Muscle of back (tissue), 13 donors: ENCODE measurements at places on chromosomes 16 and 17.
A peak's percentile ranks its signal among the peaks of the same experiment; 100 is the strongest.

- DNase-seq = no peak
These were observed 22.9 kb upstream of the TMEM220 start for GRCh38 chr17:10752696-10753095.

DNA sequence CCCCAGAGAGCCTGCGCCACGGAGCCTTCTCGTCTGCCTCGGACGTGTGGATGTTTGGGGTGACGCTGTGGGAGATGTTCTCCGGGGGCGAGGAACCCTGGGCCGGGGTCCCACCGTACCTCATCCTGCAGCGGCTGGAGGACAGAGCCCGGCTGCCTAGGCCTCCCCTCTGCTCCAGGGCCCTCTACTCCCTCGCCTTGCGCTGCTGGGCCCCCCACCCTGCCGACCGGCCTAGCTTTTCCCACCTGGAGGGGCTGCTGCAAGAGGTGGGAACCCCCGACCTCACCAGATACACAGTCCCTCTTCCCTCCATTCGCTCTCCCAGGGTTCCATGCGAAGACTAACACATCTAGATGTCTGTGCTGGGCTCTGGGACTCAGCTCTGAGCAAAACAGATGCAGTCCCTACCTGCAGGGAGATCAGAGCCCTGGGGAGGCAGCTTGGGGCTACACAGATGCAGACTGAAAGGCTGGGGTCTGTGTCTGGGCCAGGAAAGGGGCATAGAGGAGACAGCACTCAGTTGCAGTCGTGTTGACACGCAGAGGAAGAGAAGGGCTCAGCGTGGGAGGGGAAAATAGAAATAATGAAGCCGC is 3.7 kb downstream of the TNK1 start:
- DNase-seq = no peak

- DNase-seq = peak; percentile 23
These were observed 139.4 kb downstream of the CCDC182 start for GRCh38 chr17:57605675-57606105.

DNA sequence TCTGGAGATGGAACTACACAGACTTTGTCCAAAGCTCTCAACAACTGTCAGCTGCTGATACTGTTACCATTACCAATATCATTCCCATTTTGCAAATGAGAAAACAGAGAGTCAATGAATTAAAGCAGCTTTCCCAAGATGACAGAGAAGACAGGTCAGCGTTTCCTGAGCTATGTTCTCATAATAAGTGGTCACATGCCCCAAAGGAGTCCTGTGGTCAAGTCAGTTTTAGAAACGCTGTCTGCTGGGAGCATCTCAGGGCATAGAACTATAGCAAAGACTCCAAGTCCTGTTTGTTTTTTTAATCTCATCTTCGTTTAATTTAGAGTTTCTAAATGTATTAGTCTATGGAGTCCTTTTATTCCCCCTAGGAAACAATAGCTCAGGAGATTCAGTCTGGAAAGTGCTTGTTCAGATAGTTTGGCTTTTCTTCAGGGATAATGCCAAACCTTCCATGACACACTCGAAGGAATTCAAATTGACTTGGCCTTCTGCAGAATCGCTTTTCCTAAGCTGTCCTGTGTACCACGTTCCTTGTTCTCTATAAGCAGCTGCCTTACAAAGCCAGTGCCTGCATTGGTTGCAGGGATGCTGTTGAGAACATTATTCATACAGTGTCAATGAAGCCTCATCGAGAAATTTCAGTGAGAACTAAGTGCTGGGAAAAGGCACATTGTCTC is 12.1 kb downstream of the CCDC42 start:
- peak; percentile 49 for DNase-seq

DNA sequence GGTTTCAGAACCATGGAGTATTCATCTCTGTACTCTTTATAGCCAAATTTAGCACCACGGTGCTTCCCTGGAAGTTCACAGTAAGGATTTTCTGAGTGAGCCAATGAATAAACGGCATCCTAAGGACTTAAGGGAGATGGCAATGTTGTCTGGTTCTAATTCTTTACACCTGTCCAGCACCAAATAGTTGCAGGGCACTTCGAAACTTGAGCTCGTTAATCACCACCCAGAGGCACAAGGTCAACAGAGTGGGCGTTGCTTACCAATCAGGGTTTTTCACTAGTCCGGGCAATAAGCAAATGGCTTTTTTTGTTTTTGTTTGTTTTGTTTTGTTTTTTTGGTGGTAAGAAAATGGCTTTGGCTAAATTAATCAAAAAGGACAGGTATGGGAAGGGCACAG is 28.2 kb upstream of the TMEM220 start:
- no peak for DNase-seq

- DNase-seq = peak; percentile 61
These were observed 773 bp downstream of the BLTP2 start for GRCh38 chr17:28643983-28644786.

GRCh38 chr16:85174871-85175723 is 62.8 kb upstream of the CIBAR2 start:
- DNase-seq = peak; percentile 50
